ENCODE measurements at places on chromosomes 3 and 15.

DNA sequence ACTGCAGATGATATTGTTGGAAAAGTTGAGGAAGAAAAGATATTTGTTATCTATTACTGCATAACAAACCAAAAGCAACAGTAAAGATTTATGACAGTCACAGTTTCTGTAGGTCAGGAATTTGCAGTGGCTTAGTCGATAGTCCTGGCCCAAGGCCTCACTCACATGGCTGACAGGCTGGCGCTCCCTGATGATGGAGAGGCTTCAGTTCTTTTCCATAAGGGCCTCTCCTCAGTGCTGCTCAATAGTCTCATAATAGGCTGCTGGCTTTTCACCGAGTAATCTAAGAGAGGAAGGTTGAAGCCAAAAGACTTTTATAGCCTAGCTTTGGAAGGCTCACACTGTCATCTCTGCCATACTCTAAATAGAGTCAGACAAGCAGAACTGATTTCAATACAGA, 17.7 kb downstream of the IREB2 start:
- DNase-seq, result no peak

GRCh38 chr3:71582612-71583565, 639 bp downstream of the FOXP1 start:
- peak; percentile 51 for DNase-seq

GRCh38 chr3:34568766-34569165, 770.3 kb downstream of the PDCD6IP start:
- DNase-seq, result no peak

- DNase-seq, result no peak
Measured at GRCh38 chr15:29885183-29885582, 62.9 kb upstream of the TJP1 start.

DNA sequence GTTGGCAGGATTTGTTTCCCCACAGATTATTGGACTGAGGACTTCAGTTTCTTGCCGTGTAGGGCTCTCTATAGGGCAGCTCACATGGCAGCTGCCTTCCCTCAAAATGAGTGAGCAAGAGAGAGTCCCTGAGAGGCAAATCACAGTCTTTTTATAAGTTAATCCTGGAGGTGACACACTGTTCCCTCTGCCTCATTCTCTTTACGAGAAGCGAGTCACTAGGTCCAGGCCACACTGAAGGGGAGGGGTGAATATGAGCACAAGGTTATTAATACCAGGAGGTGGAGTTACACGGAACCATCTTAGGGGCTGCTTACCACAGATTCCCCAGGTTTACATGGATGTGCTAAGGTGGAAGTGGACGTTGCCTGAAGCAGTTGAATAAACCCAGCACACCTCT, 77.0 kb downstream of the LPP start:
- no peak for DNase-seq

DNA sequence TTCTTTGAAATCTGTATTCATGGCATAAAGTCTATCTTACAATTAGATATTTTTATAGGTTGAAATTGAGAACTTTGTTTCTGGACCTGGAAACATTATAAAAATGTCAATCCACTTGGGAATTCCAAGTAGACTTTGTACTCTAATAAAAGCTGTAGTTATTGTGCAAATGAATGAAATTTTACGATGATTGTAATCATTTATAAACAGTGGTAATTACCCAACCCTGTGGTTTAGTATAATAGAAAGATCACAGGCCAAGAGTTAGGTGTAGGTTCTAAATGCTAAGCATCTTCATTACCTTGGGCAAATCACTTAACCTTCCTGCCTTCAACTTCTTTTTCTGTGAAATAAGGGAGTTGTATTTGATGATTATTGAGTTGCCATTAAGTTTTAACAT, 13.2 kb upstream of the SLC7A14 start:
- DNase-seq, result no peak

DNA sequence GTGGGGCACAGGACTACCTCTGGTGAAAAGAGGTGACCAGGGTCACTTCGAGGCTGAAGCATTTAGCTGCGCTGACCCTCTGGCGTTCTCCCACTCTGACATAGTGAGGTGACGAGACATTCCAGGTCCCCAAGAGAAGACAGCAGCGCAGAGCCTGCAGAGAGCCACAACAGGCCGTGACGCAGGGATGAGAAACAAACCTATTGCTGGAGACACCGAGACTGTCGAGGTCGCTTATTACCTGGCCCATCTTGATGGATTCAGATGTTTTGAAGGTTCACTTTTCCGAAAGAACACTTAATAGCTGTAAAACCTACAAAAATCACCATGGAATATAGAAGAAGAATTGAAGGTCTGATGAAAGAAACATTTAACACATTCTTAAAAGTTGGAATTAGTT, 466.3 kb downstream of the NR2F2 start:
- DNase-seq, result no peak

DNA sequence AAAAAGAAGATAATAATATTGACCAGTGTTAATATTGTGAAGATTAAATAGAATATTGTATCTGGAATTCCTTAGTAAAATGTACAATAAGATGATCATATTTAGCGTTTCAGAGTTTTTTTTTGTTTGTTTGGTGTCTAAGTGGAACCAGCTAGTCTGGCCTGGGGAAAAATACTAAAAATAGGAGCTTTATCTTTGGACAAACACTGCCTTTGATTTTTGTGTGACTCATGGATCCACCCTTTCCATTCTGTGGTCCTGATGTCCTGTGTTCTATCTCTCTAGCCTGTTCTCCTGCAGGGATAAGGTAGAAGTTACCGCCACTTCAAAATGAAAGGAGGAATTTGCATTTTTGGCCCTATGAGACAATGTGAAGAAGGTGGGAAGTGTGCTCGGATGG, 79.7 kb upstream of the CRBN start:
- no peak for DNase-seq

GRCh38 chr3:14371573-14372474, 30.6 kb upstream of the SLC6A6 start:
- DNase-seq, result no peak

GRCh38 chr3:55252921-55253320, 234.2 kb downstream of the WNT5A start:
- DNase-seq, result no peak

- no peak for DNase-seq
Measured at GRCh38 chr3:160927620-160928019, 171.6 kb downstream of the PPM1L start.

DNA sequence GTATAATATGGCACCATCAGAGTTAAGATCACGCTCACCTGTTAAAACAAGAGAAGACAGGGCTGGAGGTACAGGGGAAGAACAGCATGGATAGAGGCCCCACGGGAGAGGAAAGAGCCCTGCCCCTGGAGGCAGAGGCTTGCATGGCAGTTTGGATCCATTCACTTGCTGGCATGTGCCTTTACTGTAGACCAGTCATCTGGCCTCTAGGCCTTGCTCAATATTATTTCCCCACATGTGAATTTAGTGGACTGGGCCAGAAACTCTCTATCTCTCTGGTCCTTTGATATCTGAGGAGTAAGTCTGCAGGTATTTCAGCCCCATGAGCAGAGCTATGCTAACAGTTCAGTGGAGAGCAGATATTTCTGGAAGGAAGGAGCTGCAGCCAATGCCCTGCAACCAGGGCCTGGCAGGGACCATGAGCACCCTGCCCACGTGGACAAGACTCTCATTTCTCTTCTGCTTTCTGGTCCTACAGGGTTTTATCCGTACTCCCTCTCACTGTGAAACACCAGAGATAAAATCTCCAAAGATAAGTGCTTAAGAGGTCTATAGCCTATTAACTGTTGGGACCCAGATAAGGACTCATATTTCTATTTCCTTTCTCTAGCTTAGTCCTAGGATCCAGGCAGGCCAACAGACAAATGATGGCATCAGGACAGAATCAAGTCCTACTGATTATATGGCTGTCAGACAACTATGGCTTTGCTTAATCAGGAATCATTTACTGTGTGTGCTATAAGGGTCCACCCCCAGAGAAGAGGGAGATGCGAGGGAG, 65.0 kb downstream of the CLDN11 start:
- DNase-seq, result no peak

DNA sequence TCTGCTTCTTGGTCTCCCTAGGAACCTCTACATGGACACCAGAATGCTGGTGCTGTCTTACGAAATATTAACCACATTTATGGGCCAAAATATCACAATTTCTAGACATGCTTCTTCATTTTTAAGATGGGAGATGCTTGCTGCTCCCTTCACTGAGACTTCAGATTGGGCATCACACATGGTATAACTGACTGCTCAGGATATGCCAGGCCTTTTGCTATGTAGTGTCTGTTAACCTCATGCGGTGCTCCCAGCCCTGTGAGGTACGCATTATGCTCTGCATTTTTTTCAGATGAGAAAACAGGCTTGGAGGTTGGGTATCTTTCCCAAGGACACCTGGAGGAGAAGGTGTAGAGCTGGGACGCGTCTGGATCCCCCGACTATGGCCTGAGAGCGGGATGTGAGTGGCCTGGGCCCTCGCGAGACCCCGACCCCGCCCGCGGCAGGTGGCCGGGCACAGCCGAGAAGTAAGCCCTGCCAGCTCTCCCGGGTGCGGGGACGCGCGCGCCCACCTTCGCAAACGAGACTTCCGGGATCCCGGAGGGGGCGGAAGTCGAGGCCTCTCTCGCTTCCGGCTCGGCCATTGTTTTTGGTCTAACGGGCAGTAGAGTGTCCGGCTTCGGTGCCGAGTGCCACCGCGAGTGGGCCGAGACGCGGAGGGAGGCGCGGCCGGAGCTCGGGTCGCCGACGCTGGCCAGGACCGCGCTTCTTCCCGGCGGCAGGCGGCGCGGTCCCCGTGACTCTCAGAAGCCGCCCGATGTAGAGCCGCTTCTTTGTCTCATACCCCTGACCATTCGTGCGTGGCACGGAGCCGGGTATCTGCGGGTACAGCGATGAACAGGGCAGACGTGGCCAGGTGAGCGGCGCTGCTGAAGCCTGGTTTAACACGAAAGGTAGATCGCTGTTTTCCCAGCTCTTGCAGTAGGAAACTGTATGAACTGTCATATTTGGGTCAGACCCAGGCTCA, at the start of gene ZKSCAN7:
TSS of gene ZKSCAN7 (plus strand) at position 568 of the 967 bp plus-strand sequence. CDS start 1,855 bp downstream, outside the sequence.
- peak; percentile 45 for DNase-seq

DNA sequence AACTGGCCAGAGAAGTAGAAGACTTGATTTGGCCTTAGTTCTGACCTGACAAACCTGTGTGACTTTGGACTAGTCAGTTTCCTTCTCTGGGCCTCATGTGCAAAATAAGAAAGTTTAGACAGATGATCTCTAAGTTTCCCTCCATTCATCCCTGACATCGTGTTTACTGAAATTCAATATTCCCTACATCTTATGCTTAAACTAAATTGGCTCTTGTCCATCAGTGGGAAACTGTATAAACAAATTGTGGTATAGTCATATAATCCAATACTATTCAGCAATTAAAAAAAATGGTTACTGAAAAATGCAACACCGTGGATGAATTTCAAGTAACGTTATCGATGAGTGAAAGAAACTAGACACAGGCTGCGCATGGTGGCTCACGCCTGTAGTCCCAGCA, 64.4 kb upstream of the HRH1 start:
- DNase-seq, result no peak

GRCh38 chr3:61806810-61807209, 245.4 kb downstream of the PTPRG start:
- DNase-seq, result no peak
